ENCODE measurements at places on chromosomes 7 and 10.

GRCh38 chr10:126851414-126852108 lies 53.7 kb upstream of the DOCK1 start:
- DNase-seq, result no peak

- DNase-seq, result peak; percentile 82
Measured at GRCh38 chr10:132667342-132668047, 118.5 kb downstream of the NKX6-2 start.

GRCh38 chr10:112959207-112959838 lies 9.3 kb downstream of the TCF7L2 start:
- DNase-seq, result no peak

DNA sequence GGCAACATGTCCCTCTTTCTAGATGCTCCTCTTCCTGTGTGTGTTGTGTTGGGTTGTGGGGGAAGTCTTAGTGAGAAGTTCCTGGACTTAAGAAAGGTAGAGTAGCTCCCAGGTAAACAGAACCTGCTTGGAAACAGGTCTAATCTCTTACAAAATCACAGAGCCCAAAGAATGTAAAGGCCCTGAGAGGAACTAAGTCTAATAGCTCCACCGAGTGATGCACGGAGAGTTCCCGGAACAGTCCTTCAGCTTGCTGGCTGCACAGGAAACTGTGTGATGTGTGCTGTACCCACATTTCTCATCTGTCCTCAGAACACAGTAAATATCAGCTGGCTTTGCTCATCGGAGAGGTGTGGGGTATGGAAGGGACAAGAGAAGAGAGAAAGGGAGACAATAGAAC lies 182.6 kb upstream of the LYZL1 start:
- DNase-seq, result no peak

DNA sequence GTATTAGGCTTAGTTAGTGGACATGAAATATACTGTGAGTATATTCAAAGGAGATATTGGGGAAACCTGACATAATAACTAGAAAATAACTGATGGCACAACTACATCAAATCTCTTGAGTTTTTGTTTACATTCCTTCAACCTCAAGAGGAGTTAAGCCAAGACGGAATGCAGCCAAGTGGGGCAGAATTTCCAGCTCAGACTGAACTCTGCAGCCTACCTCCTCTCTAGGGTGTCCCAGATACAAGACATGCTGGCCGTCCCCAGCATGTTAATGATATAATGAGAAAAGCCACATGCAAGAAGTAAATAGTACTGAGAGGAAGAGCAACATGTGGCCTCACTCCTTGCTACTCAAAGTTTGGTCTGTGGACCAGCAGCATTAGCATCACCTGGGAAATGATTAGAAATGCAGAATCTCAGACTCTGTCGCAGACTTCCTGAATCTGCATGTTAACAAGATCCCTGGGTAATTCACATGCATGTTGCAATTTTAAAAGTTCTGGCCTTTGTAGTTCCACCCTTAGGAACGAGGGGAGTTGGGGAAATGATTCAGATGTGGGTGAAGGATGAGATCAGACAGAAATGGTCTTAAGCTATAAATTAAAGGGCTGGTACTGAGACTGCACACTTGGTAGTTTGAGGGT lies 118.4 kb upstream of the CACUL1 start:
- DNase-seq, result no peak

GRCh38 chr10:71727105-71727737 lies 7.6 kb upstream of the C10orf105 start:
- DNase-seq, result no peak

- DNase-seq, result peak; percentile 75
Measured at GRCh38 chr7:75638594-75639070, 100.1 kb downstream of the HIP1 start.

GRCh38 chr7:24356718-24357386 lies 72.9 kb downstream of the NPY start:
- DNase-seq, result no peak

DNA sequence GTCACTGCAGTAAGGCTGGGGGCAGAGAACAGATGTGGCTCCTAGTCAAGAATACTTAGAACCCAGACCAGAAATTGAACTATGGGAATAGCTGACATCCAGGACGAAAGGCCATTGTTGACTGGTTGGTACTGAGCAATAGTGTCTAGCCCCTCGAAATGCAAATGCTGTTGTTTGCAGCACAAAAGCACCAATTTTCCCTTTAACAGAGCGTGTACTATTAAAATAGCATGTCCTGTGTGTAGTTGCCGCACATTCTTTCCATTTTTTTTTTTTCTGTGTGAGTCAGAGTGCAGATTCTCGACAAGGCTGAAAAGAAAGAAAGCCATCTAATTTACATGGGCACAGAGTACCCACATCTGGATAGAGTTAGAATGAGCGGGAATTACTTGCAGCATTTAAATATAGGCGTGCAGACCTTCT lies 302.4 kb downstream of the PTEN start:
- DNase-seq, result no peak

DNA sequence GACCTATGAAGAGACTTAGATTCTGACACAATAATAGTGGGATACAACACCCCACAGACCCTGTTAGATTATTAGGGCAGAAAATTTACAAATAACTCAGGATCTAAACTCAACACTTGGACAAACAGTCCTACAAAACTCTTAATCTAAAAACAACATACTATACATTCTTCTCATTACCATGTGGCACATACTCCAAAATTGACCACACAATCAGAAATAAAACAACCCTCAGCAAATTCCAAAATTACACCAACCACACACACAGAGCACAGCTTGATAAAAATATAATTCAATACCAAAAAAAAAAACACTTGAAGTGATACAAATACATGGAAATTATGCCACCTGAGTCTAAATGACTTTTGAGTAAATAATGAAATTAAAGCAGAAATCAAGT lies 7.8 kb downstream of the ZNF680 start:
- no peak for DNase-seq

- DNase-seq, result no peak
Measured at GRCh38 chr10:127151541-127151940, 44.9 kb downstream of the INSYN2A start.

DNA sequence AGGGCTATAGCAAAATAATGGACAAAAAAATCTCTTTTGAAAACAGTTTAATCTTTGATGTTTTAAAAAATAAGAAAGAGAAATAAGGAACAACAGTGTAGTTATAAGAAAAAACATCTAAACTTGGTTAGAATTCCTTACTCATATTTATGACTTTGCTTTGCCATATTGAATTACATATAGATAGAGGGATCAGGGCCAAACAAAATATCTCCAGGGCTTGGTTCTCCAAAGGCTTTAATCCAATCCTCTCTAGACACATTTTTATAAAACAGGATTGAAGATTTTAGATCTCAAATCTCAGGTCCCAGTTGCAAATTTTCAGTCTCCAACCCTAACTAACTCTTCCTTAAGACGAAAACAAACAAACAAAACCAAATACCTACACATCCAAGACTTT lies 72.6 kb upstream of the RHOBTB1 start:
- DNase-seq, result no peak

DNA sequence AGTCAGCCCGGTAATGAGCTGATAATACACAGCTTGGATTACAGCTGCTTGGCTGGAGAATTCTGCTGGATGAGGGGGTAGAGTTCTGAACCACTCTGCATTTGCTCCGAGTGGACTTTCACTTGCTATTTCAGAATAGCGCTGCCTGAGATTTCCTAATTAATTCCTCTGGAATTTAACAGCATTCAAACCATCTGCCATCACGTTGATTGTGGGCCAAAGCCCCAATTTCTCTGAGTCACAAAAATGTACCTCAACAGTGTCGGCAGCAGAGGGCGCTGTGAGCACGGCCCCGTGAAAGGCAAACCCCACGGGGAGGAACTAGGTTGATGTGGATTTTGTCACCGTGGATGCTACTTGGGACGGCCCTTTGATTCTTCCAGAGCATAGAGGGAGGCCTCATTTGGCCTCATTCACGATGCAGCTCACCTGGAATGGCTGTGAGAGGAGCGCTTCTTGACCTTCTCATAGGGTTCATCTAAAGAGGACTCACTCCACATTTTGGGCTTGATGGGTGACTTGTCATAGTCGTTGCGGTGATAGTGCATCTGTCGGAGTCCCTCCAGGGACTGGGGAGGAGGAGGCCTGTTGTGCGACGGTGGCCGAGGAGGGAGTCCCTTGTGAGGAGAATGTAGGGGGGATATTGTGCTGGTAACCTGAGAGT lies 73.3 kb downstream of the PRPF18 start:
- DNase-seq, result peak; percentile 78

GRCh38 chr7:28075674-28076358 lies 104.8 kb downstream of the JAZF1 start:
- DNase-seq, result no peak

GRCh38 chr10:110011681-110012080 lies 3.9 kb downstream of the ADD3 start:
- DNase-seq, result no peak

DNA sequence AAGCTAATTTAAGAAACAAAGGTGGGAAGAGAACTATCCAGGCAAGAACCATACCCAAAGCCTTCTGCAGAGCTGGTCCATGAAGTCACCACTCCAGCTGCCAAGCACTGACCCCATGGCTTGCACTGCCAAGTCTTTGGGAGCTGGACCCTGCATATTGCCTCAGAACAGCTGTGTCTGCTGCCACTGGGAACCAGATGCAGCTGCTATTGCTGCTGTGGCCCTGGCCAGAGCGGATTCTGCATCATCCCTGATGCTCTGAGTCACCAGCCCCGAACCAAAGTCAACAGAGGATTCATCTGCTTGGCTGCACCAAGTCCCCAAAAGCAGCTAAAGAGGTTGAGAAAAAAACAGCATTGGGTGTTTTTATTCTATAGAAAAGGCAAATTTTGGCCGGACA lies 39.2 kb upstream of the GSAP start:
- DNase-seq, result no peak
